Vagina (tissue), 2 donors: ENCODE measurements at places on chromosomes 4 and X.

- DNase-seq, result no peak
Observed at GRCh38 chr4:99447513-99447912, 12.4 kb upstream of the ADH7 start.

DNA sequence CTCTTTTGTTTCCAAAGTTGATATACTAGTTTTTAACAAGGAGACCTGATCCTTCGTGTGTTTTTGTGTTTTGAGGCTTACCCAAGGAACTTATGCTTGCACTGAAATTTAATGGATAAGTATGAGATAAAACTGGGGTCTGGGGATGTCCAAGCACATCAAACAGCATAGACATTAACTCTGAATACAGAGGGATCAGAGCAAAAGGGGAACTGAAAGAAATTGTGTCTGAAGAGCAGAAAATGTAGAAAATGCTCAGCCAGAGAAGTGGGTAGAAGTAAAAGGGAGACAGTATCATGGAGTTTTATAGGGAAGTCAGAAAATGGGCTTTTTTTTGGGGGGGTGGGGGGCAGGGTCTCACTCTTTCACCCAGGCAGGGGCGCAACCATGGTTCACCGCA, 695.4 kb downstream of the ARAP2 start:
- DNase-seq, result no peak

- no peak for DNase-seq
Observed at GRCh38 chrX:140064993-140065392, 99.7 kb upstream of the CXorf66 start.

GRCh38 chr4:87078987-87079486, 141.4 kb downstream of the KLHL8 start:
- DNase-seq, result no peak

DNA sequence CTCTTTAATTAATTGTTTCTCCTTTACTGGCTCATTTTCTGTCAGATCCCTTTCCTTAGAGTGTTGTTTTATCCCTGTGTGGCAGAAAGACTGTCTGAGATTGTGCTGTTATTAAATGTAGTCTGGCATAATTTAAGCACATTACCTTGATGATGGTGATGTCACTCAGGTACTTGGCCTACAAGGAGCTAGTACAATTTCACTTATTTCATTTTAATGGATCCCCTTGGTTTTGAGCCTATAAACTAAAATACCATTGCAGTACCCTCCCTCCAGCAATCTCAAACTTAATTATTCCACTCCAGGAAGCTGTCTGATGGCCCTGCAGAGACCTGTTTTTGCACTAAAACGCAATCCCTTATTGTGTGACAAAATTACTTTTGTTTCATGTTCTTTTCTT, 968.6 kb downstream of the ADGRL3 start:
- no peak for DNase-seq

GRCh38 chrX:12972878-12973560, 1.9 kb upstream of the TMSB4X start:
- no peak for DNase-seq

DNA sequence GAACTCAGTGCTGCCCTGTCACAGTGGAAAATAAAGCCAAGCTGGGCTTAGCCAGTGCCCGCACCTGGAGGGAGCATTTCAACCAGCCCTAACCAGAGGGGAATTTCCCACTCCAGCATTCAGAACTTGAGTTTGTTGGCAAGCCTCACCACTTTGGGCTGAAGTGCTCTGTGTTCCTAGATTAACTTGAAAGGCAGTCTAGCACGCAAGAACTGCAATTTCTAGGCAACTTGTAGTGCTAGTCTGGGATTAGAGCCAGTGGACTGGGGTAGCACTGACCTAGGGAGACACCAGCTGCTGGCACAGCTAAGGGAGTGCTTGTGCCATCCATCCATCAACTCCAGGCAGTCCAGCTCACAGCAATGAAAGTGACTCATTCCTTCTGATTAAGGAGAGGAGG, 1060.6 kb upstream of the GRID2 start:
- no peak for DNase-seq

DNA sequence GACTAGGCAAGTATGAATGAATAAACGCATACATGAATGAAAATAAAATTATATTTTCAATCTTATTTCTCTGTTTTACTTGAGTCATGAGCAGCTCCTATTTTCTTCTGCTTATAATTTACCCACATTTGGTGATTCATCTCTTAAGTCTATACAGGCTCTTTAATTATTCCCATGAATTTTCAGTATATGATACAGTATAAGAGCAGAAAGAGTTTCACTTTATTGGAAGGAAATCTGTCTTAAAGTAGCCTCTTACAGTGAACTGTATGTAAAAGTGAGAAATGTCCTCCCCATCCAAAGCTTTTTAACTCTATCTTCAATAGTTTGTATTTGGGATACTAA, 50.8 kb downstream of the TMEM165 start:
- no peak for DNase-seq

DNA sequence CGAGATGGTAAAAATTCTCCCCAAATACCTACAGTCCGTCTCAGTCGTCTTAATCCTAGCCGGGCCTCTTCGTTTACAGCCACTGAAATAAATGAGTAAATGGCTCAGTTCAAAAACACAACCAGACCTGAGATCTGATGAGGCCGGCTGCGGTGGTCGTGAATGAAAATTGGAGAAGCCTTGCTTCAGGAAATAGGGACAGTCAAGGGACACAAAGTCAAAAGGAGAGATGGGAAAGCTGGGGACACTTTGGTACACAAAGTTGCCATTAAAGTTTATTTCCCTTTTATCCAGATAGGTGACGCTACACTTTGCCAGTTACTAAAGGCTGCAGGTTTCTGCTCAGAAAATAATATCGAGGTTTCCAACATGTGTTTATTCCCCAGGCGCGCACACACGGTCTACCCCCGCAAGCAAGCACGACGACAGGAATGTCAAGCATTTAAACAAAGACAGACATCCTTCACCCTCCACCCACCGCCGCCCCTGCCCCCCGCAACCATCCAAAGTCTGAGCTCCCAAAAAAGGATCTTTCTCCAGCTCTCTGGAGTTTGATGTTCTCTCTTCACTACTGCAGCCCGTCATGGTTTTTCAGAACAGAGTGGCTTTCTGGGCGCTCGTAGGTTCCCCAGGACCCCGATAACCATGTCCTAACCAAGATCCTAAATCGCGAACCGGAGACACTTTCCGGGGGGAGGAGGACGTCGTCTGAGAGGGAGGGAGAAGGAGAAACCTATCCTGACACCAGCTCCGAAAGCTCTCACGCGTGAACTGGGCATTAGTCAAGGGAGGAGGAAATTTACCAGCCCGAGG, 1.3 kb upstream of the PCDH7 start:
- DNase-seq, result no peak

- DNase-seq, result no peak
Observed at GRCh38 chr4:33453916-33454315, 2733.7 kb downstream of the PCDH7 start.

GRCh38 chr4:81459228-81459627, 12.5 kb downstream of the RASGEF1B start:
- no peak for DNase-seq

GRCh38 chrX:73987166-73987565, 316.8 kb upstream of the ZCCHC13 start:
- no peak for DNase-seq

GRCh38 chr4:187019896-187020295, 296.2 kb upstream of the FAT1 start:
- DNase-seq, result no peak

DNA sequence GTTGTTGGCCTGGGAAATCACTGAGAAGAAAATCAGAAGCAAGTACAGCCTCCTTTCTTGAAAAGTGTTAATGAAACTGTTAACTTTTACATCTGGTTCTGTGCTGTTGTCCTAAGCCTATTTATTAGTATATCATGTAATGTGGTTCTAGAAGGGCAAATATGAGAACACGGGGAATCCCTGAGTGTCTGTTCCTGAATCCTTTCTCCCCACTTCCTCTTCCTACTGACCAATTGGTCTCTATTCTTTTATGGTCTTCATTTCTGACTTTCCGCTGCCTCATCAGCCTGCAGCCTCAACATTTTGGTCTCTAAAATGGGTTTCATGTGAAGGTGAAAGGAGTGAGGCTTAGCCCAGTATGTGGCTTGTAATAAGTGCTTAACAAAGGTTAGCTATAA, 159.9 kb upstream of the MAMLD1 start:
- DNase-seq, result no peak

DNA sequence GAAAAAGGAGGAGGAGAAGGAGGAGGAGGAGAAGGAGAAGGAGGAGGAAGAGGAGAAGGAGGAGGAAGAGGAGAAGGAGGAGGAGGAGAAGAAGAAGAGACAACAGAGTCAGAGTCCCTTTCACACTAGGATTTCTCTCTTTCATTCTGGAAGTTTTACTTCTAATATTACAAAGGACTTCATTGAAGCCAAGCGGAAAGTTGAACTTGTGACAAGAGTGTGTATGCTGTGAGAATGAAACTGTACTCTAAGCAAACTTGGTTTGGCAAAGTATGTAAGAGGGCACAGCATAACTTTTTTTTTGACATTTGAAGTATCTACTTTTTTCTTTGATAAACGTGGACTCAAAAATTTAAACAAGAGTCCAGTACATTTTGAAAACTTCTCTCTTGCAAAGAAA, 48.0 kb downstream of the CXCL8 start:
- no peak for DNase-seq
